HCT116 (cell line): ENCODE measurements at places on chromosomes 5 and 9. TPM values are rescaled to one million over a fixed set of nuclear protein-coding genes. Genes with fewer than 3 reads are reported as not detected.

Gene ESM1
- not detected for total RNA-seq

Gene GHR
- not detected for total RNA-seq

- no peak overlapping the region for H3K4me3 ChIP-seq
- DNase-seq, result no peak
- no peak overlapping the region for H3K27ac ChIP-seq
- no peaks in the 10 kb centered on the region for H3K27me3 ChIP-seq
- H3K4me1 ChIP-seq, result no peaks in the 10 kb centered on the region
These were observed 9.5 kb downstream of the GRHPR start for GRCh38 chr9:37432020-37432419.

- no peak for DNase-seq
- H3K4me1 ChIP-seq, result no peaks in the 10 kb centered on the region
- H3K27me3 ChIP-seq, result no peaks in the 10 kb centered on the region
- H3K4me3 ChIP-seq, result no peak overlapping the region
- H3K36me3 ChIP-seq, result no peaks in the 10 kb centered on the region
These were observed 318.6 kb upstream of the CD180 start for GRCh38 chr5:67515020-67515689.

DNA sequence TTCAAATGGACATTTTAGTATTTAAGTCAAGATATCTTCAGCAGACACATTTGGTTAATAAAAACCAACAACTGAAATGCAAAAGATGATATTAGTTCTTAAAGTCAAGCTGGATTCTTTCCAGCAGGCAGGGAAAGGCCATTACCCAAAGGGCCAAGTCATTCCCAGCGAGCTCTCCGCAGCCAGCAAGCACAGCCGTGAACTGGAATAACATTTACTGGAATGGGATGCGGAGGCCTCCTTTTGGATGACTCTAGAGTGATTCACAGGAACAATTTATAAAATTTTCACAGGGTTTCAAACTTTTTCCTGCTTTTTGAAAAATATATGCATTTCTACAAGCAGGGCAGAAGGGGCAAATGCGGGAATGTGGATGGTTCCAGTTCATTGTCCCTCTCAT lies 76.6 kb upstream of the DAB2 start:
- no peaks in the 10 kb centered on the region for H3K27me3 ChIP-seq
- H3K4me1 ChIP-seq, result no peaks in the 10 kb centered on the region
- no peak overlapping the region for H3K27ac ChIP-seq
- no peaks in the 10 kb centered on the region for H3K36me3 ChIP-seq
- no peak for DNase-seq

Gene GFRA3
- not detected for total RNA-seq

DNA sequence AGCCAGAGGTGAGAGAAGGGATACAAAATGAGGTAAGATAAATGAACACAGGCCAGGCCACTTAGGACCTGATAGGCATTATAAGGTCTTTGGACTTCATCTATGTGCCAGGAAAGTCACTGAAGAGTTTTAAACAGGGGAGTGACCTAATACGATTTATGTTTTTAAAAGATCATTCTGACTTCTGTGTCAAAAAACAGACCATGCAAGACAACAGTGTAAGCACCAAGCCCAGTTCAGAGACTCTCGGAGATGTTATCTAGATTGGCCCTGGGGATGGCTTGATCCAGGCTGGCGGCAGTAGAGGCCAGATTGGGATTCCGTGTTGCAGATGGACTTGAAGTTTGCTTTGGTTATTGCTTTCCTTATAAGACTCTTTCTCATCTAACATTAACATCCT lies 43.0 kb upstream of the DPYSL3 start:
- DNase-seq, result no peak
- no peak overlapping the region for H3K27ac ChIP-seq
- no peak overlapping the region for H3K4me3 ChIP-seq
- H3K36me3 ChIP-seq, result no peaks in the 10 kb centered on the region
- H3K4me1 ChIP-seq, result no peaks in the 10 kb centered on the region

Gene CARTPT
- not detected for total RNA-seq

- H3K27me3 ChIP-seq, result peaks cover 55% of the 10 kb centered on the region
- no peak overlapping the region for H3K4me3 ChIP-seq
- H3K27ac ChIP-seq, result no peak overlapping the region
- H3K36me3 ChIP-seq, result no peaks in the 10 kb centered on the region
- H3K4me1 ChIP-seq, result peaks cover 26% of the 10 kb centered on the region
These were observed 8.3 kb upstream of the TGFBI start for GRCh38 chr5:136020383-136021015.

Gene SMAD5
- 64.3 TPM for total RNA-seq

- no peaks in the 10 kb centered on the region for H3K27me3 ChIP-seq
- H3K27ac ChIP-seq, result no peak overlapping the region
- H3K36me3 ChIP-seq, result no peaks in the 10 kb centered on the region
- H3K4me1 ChIP-seq, result peaks cover 4% of the 10 kb centered on the region; the same call in 1 of the 2 replicates
These were observed 13.7 kb downstream of the PITX1 start for GRCh38 chr5:135020111-135020895.

Gene TRPM6
- 0.44 TPM for total RNA-seq

GRCh38 chr5:122967085-122967484 lies 69.4 kb downstream of the PPIC start:
- DNase-seq, result no peak
- H3K27ac ChIP-seq, result no peak overlapping the region
- no peaks in the 10 kb centered on the region for H3K4me1 ChIP-seq
- H3K36me3 ChIP-seq, result no peaks in the 10 kb centered on the region
- no peaks in the 10 kb centered on the region for H3K27me3 ChIP-seq

Gene BTNL8
- total RNA-seq, result not detected

DNA sequence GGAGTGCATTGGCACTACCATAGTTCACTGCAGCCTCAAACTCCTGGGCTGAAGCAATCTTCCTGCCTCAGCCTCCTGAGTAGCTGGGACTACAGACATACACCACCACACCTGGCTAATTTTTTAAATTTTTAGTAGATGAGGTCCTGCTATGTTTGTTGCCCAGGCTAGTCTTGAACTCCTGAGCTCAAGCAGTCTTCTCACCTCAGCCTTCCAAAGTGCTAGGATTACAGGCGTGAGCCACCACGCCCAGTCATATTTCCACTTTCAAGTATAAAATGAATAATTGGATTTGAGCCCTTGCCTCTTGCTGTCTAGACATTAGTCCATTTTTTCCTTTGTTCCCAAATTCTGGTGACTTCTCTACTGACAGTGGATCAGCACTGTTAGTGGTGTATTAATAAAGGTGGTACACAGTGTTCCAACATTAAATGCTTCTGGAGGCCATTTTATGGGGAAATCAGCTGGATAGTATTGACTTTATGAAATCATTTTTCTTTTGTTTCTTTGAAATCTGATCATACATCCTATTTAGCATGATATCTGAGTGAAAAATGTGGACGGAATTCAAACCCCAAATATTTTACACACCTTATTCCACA lies 15.9 kb downstream of the ATP6V0E1 start:
- H3K36me3 ChIP-seq, result peaks cover 11% of the 10 kb centered on the region; the same call in 1 of the 2 replicates
- no peaks in the 10 kb centered on the region for H3K27me3 ChIP-seq
- no peak overlapping the region for H3K27ac ChIP-seq
- H3K4me1 ChIP-seq, result no peaks in the 10 kb centered on the region
- DNase-seq, result no peak
- no peak overlapping the region for H3K4me3 ChIP-seq

DNA sequence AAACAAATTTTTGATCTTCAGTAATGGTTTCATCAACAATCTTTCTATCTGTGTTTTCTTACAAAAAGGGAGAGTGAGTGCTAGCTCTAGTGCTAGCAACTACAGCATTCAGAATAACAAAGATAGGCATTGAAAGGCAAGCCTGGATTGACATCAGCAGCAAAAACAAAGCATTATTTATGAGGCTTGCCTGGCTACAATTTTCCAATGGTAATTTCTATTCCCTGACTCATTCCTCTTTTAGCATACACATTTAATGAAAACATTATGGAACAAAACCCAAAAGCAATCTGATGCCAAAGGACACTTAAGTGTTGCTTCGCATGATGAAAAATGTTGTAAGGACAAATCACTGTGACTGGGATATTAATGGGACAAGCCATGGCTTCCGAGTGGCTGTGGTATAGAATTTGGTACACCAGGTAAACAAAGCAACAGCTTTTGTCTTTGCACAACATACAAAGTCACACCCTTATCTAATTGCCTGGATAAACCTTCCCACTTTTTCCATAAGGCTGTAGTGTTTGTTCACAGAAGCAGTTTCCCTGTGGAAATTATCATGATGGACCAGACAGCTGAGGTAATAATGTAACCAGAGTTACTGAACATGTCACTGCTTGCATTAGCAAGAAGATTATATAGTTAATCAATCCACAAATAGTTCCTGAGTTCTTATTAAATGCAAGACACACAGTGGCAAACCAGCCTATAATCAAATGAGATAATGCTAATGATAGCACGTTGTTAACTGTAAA lies 179.8 kb upstream of the EDIL3 start:
- H3K4me1 ChIP-seq, result no peaks in the 10 kb centered on the region
- H3K36me3 ChIP-seq, result no peaks in the 10 kb centered on the region
- H3K4me3 ChIP-seq, result no peak overlapping the region
- no peaks in the 10 kb centered on the region for H3K27me3 ChIP-seq

Gene SPATA31C1
- total RNA-seq, result not detected

DNA sequence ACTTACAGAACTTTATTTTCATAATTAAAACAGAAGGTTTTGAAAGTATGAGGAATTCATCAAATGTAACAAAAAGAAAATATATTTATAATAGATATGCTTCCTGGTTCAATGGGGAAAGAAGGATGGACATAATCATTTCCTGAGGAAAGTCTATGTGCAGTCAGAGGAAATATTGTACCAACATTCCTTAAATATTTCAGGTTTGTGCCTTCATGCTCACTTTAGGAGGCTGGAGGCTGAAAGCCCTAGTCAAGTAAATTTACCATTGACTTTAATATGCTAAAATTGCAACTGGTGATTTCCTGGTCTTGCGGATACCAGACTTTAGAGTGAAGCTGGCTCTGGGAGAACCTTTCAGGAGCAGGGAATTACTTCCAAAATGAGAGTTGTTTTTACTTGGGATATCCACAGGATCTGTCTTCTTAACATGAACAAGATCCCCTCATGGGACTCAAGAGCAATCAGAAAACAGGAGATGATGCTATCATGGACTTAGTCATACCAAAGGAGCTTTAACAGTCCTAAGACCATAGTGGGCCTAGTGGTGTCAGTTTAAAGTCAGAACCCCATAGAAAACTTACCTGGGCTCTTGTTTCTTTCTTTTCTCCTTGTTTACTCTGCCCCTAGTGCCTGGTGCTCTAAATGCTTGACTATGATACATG lies 762.8 kb upstream of the GRAMD2B start:
- no peaks in the 10 kb centered on the region for H3K27me3 ChIP-seq
- no peaks in the 10 kb centered on the region for H3K4me1 ChIP-seq
- H3K4me3 ChIP-seq, result no peak overlapping the region
- no peak for DNase-seq

Gene TTC1
- total RNA-seq, result 48.1 TPM
